Left lung (tissue), 14 donors: ENCODE measurements at places on chromosomes 2 and 18.

GRCh38 chr2:36680012-36680411 is 16.5 kb upstream of the VIT start:
- DNase-seq, result no peak

DNA sequence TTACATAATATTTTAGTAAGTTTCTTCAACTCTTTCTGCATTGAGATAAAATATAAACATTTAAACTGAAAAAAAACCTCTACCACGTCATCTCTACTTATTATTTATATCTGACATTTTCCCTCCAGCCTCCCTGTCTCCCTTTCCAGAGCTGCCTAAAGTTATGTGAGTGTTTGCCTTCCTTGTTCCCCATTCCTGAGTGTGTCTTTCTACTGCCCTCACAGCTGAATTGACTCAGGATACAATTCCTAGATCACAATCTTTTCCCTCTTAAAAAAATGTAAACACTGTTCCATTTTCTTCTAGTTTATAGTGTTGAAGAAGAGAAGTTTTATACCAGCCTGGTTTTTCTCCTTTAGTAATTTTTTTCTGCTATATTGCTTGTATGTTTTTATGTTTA is 5.3 kb downstream of the TRPM8 start:
- DNase-seq, result no peak

DNA sequence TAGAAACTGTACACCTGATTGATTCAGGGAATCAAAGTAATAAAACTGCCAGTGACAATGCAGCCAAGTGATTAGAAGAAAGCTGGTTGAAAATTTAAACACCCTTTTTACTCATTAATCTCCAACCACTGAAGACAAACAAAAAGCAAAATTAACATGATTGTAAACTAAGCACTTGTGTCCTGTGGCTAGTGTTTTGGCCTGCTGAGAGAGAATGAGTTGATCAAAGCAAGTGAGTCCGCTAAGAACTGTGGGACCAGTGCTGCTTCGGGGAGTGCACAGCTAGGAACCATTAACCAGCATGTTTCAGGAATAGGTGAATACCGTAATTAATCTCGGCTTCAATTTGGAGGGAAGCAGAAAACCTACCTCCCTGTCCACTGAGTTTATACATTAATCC is 13.6 kb upstream of the PAPOLG start:
- DNase-seq, result no peak

GRCh38 chr2:9441556-9441955 is 18.1 kb downstream of the CPSF3 start:
- DNase-seq, result no peak

GRCh38 chr18:2967820-2968219 is 45.1 kb downstream of the LPIN2 start:
- DNase-seq, result no peak

GRCh38 chr18:74654638-74655037 is 57.0 kb downstream of the ZNF407 start:
- DNase-seq, result no peak

DNA sequence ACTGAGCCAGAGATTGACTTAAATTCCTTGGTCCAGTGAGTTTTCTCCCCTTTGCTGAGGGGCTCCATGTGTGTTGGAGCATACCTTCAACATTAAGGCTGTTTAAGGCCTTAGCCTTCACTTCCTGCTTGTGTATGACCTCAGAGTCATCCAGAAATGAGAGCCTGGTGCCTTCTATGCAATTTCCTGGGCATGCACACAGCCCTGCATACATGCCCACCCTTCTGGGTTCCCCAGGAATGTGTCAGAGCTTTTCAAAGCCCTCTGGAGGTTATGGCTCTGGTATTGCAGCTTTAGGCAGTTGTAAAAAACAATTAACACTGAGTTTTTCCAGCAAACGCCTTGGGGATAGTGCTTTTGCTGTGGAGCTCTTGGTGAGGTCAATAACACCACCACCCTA is 16.7 kb downstream of the IL1R1 start:
- no peak for DNase-seq

DNA sequence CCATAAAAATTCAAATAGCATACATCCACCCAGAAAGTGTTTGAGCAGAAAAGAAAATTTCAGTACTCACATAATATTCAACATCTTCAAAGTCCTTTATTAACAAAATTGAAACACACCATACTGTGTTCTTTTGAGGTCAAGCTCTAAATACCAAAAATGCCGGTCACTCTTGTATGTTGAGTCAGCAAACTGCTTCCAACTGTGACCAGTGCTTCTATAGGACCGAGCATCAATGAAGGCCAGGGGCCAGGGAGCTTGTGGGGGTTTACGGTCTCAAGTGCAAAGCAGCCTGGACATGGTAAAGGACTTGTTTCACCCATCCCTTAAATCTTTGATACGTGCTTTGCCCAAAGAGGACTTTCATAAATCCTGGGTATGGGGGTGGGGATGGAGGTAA is 112.7 kb upstream of the REV1 start:
- DNase-seq, result no peak

GRCh38 chr2:85987266-85988174 is 98.7 kb upstream of the ST3GAL5 start:
- DNase-seq, result no peak

GRCh38 chr2:190468814-190469569 is 60.8 kb downstream of the MFSD6 start:
- peak; percentile 93 for DNase-seq

- no peak for DNase-seq
These were observed 164.3 kb downstream of the MIB1 start for GRCh38 chr18:21904856-21905255.

DNA sequence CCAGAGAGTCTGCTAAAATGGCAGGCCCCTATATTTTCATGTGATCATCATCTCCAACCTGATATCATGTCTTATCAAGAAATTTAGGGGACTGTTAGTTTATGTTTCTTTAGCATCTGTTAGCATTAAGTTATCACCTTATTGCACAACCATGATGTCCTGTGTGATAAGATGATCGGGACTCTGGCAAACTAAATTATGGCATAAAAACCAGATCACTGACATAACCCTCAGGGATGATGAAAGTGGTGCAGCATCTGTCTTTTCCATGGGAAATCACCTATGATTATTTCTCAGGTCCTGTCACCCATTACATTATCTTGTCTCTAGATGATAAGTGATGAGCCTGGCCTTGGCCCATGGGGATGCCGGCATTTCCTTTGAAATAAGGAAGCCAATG is 458.6 kb upstream of the DCC start:
- no peak for DNase-seq

DNA sequence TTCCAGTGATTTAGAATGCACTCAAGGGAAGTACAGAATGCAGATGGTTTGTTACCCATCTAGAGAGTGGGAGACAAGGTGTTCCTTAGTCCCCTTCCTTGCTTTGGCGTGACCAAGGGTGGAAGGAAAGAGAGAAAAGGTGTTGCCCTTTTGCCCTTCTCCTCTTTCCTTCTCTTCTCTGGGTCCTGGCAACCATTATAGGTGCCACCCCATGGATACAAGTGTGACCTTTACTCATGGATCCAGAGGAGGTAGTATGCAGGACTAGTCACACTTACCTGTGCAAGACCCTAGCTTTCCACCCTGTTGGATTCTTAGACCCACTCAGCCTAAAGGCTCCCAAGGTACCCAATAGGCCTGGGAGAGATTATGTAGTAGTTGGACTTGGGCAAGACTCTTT is 11.6 kb upstream of the RBFA start:
- no peak for DNase-seq

DNA sequence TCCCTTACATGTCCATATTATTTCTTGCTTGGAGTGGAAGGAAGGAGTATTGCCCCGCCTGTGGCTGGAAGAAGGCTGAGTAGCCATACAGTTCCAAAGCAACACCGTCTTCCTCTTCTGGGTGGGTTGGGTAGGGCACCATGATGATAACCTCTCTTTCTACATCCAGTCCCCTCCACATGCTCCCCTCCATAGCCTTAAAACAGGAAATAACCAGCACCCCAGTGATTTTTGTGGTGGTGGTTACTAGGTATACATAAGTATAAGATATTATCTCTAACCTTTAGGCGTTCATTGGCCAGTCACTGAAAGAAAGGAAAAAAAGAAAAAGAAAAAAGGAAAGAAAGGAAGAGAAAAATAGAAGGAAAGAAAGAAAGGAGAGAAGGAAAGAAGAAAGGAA is 63.1 kb downstream of the CXCR4 start:
- DNase-seq, result no peak

- no peak for DNase-seq
These were observed 113.9 kb upstream of the LTBP1 start for GRCh38 chr2:32832821-32833220.

- no peak for DNase-seq
These were observed 40.1 kb downstream of the DDX18 start for GRCh38 chr2:117854610-117855009.

- no peak for DNase-seq
These were observed 16.5 kb upstream of the SH3BP4 start for GRCh38 chr2:234935311-234935710.

DNA sequence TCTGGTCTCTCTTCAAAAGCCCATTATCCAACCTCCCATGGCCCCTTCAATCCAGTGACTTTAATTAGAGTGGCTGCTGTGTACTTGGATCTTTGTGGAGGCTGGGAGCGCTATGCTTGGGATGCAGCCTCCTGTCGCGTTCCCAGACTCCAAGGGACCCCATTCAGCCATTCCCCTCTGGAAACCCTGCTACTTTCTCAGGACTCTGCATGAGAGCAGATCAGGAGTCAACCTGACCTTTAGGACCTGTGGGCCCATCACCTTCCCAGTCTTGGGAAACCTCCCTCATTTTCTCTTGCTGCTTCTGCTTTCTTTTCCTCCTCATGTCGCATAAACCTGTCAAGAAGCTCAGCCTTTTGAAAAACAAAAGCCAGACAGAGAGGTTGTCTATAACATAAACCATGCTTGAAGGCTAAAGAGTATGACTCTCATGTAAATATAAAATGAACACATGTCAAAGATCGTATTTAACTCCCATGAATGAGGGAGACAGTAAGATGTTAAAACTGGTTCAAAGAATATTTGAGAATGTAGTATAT is 143.1 kb upstream of the PELI1 start:
- no peak for DNase-seq

GRCh38 chr18:36464126-36464651 is 166.7 kb downstream of the FHOD3 start:
- no peak for DNase-seq

DNA sequence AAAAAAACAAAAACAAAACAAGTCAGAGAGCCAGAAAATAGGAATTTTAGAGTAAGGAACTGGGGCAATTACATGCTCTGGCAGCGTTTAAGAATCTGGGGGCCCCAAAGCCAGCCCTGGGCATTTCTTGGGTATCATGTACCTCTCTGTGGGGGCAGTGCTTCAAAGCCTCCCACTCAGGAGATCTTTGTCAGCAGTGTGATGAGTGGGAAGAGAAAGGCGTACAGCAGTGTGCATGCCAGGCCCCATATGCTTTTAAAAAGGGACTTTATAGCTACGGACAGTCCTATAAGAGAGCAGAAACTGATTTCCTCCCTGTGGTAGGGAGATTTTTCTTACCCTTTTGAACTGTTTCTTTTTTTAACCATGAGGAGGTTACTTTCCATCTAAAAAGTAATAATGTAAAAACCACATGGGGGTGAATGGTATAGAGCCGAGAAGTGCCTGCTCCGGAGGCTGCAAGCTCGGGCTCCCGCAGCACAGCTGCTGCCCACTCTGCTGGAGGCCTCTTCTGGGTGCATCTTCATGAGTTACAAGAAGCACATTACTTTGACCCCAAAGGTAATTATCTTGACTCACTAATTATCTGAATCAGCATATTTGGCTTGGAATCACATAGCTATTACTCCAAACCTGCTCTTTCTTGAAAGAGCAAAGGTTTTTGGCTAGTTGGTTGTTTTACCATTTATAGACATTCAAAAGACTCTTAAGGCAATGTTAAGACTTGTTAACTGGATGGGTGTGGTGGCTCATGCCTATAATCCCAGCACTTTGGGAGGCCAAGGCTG is 46.4 kb downstream of the PROC start:
- no peak for DNase-seq

- no peak for DNase-seq
These were observed 25.1 kb downstream of the KDM3A start for GRCh38 chr2:86466306-86466705.

GRCh38 chr2:138223319-138223718 is 259.0 kb downstream of the HNMT start:
- DNase-seq, result no peak

- DNase-seq, result no peak
These were observed 31.0 kb upstream of the WDSUB1 start for GRCh38 chr2:159317392-159318088.

DNA sequence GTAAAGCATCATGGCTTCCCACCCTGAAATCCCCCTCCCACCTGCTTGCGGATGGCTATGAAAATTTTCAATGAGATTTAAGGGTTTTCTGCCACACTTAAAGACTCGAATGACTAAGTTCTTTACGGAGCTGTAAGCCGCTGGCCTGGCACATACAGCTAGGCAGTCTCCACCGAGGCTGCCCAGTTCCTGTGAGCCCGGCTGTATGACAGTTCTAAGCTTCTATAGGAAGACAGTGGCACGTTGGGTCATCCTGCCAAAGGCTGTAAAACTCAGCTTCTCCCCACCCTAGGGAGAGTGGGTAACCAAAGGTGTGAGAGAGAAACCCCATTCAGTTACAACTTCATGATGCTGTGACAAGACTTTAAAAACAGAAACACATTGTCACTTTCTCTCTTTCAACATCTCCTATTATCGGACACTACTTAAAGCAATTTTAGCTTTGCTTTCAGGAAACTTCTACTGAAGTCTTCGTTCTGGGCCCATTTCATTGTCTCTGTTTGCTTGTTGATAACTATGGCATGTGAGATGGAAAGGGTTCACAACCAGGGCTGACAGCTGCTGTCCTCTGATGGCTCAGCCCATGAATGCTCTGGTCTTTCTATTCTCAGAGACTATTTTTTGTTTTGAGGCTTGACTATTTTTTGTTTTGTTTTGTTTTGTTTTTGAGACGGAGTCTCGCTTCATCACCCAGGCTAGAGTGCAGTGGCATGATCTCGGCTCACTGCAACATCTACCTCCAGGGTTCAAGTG is 7.1 kb downstream of the CASP8 start:
- DNase-seq, result no peak

GRCh38 chr2:113876503-113877387 is 13.1 kb upstream of the ACTR3 start:
- no peak for DNase-seq

DNA sequence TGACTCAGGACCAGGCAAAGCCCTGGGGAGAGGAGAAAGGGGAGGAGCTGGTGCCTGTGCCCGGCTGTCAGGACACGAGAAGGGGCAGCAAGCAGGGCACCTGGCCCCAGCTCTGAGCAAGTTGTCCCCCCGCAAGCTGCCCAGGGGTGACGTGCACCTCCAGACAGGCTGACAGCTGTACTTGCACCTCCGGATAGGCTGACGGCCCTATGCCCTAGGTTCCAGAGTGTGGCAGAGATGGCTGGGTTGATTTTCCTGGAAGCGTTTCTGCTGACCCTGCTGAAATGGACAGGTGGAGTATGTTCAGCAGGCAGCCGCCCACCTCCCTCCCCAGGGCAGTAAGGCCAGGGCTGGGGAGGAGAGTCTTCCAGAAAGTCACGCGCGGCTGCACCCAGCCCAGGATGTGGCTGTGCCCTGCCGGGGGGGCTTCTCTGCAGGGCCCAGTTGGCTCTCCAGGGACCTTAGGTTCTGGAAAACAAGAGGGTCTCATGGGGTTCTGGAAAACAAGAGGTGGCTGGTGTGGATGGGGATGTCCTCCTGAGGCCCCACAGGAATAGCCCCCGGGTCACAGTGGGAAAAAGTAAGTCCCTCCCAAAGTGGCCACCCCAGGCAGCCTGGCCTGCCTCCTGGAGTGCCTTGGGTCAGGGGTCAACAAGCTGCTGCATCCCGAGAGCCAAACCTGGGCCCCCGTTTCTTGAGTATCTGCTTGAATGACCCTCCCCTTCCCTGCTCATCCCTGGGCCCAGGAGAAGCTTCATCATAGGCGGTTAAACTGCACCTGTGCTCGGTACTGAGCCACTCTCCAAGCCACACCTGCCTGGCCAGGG is 71.4 kb upstream of the OTOS start:
- DNase-seq, result no peak
